ENCODE measurements at places on chromosomes 4 and X.

GRCh38 chr4:61086979-61087378 lies 113.1 kb upstream of the ADGRL3 start:
- no peak for DNase-seq

DNA sequence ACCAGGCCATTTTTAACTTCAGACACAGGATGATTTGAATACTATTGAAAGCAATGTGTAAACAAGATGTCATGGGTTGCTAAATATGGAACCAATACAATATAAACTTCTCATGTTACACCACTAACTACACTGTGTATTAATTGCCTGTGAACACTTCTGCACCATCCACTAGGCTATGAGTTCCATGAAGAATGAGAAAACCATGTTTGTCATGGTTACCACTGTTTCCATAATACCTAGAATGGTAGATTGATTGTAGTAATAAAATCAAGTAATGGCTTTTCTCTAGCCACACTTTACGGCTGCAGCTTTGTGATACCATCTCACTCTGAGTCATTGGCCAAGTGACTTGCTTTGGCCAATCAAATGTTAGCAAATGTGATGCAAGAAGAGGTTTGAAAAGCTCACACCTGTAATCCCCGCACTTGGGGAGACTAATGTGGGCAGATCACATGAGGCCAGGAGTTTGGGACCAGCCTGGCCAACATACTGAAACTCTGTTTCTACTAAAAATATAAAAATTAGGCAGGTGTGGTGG lies 19.9 kb upstream of the CYBB start:
- no peak for DNase-seq

GRCh38 chrX:125005863-125006262 lies 313.8 kb upstream of the TEX13C start:
- no peak for DNase-seq

DNA sequence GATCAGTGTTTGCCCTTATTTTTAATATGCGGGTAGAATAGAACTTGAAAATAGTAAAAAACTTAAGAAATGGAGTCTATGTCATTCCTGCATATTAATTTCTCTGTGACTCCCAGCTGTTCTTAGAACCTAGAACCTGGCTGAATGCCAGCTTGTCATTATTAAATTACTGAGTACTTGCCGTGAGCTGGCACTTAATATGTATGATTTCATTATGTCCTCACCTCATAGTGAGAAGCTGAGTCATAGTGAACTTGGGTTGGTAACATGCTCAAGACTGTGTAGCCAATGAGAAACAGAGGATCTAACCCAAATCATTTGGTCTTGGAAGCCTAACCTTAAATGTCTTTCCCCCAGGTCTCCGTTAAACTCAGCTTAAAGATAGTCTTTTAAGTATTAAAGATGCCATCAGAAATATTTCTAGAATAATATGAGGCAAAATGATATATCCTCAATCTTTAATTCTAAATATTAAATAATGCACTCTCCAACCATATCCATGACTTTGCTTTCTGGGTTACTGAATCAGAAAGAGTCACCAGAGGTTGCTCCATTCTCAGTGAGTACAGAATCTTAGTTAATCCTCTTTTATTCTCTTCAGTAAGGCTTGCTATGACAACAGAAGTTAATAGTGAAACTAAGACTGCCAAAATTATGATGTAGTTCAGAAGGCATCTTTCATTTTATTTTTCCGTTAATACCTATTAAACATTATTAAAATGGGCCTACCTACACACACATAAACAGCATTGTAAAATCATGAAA lies 58.6 kb upstream of the TLL1 start:
- DNase-seq, result no peak

- DNase-seq, result no peak
Measured at GRCh38 chrX:37754516-37754915, 25.3 kb upstream of the CYBB start.

GRCh38 chrX:135308345-135308855 lies 880 bp upstream of the ETDC start:
- no peak for DNase-seq

- no peak for DNase-seq
Measured at GRCh38 chrX:77444545-77444944, 2.6 kb upstream of the FGF16 start.

Measured in GM10248 (cell line).